ENCODE measurements at places on chromosomes 7 and 10.

DNA sequence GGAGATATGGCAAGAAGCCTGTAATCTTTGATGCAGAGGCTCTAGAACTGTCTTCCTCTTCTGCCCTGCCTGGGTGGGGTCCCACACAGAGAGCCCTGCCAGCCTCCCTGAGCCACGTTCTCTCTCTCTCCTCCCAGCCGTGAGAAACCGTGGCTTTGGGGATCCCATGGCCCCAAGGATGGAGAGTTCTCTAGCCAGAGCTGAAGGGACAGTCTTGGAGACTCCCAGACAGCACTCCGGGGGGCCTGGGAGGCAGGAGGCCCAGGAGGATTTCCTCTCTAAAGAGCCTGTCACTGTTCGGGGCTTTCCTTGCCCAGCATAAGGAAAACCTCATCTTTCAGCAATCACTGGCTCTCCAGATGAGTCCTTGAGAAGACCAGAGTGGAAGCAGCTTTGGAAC lies 227.1 kb downstream of the ARHGAP12 start:
- DNase-seq: no peak

- DNase-seq: no peak
These were observed 1.1 kb upstream of the EIF4H start for GRCh38 chr7:74173074-74173473.

DNA sequence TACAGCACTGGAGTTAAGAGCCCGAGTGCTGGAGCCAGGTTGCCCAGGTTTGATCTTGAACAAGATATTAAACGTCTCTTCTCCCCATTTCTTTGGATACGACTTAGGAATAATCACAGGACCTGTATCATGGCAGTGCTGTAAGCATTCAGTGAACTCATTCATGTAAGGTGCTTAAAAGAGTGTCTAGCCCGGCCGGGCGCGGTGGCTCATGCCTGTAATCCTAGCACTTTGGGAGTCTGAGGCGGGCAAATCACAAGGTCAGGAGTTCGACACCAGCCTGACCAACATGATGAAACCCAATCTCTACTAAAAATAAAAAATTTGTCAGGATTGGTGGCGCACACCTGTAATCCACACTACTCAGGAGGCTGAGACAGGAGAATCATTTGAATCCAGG lies 40.8 kb downstream of the CHST15 start:
- DNase-seq: no peak

- no peak for DNase-seq
These were observed 181.4 kb upstream of the ETV1 start for GRCh38 chr7:14170872-14171271.

DNA sequence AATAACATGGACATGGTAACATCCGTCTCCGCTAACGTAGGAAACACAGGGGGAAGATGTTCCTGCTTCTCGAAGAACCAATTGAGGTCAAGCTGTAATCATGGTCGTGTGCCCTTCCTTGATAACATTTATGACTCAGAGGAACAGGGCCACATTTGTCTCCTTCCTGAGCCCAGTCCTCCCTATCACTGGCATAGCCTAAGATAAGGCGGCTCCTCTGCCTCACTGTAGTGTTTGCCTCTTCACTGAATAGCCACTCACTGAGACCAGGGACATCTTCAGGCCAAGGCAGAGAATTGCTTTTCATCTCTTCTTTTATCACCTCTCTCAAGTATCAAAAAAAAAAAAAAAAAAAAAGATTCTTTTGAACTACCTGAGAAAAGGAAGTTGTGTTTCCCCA lies 5.4 kb upstream of the GRM8 start:
- no peak for DNase-seq

GRCh38 chr7:81783818-81784217 lies 14.0 kb upstream of the HGF start:
- no peak for DNase-seq

DNA sequence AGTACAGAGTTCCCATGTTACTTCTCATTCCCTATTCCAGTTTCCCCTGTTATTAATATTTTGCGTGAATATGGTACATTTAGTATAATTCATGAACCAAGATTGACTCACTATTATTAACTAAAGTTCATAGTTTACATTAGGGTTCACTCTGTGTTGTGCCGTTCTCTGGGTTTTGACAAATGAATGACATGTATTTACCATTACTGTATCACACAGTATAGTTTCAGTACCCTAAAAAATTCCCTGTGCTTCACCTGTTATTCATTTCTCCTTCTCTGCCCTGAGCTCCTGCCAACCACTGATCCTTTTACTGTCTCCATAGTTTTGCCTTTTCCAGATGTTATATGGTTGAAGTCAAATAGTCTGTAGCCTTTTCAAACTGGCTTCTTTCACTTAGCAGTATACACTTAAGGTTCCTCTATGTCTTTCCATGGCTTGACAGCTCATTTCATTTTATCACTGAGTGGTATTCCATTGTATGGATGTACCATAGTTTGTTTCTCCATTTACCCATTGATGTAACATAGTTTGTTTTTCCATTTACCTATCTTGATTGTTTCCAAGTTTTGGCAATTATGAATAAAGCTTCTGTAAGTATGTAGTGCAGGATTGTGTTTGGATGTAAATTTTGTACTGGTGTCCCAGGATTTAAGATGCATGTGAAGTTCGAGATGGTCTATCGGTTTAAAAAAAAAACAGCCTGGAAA lies 58.8 kb downstream of the CDK14 start:
- no peak for DNase-seq

DNA sequence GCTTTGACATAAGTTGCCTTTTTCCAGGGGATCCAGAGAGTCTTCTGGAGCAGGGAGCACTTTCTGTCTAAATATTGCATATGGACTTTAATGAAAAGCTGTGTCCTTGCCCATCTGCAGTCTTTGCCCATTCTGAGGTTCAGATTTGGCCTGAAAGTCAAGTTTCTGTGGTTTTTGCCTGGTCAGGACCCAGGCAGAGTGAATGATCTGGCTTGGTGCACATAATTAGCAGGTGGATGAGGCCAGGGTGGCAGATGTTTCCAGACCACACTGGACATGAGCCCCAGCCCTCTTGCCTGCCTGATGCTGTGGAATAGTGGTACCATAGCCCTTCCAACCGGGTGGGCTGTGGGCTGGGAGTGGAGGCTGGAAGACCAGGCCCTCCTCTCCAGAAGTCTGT lies 11.0 kb downstream of the HECW1 start:
- DNase-seq: no peak

- no peak for DNase-seq
These were observed 1.5 kb upstream of the NRP1 start for GRCh38 chr10:33335801-33336581.

- no peak for DNase-seq
These were observed 180.3 kb upstream of the HDAC9 start for GRCh38 chr7:18315241-18315640.

GRCh38 chr10:78045856-78046255 lies 12.2 kb downstream of the RPS24 start:
- no peak for DNase-seq

DNA sequence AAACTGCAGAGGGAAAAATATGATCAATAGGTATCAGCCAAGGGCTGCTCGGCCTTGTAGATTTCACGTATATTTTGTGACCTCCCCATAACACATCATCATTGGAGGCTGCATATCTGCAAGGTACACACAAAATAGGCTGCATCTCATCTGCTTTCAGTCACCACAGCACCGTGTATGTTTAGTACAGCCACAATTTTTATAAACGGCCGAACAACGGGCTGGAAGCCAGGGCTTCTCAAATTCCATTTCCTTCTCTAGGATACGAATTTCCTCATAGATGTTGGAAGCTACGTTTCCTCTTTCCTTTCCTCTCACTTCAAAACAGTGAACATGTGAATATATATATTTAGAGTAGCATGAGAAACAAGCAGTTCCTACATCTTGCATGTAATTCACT lies 20.2 kb upstream of the FOXK1 start:
- DNase-seq: no peak

- DNase-seq: no peak
These were observed 667.9 kb downstream of the AUTS2 start for GRCh38 chr7:70266186-70266585.

DNA sequence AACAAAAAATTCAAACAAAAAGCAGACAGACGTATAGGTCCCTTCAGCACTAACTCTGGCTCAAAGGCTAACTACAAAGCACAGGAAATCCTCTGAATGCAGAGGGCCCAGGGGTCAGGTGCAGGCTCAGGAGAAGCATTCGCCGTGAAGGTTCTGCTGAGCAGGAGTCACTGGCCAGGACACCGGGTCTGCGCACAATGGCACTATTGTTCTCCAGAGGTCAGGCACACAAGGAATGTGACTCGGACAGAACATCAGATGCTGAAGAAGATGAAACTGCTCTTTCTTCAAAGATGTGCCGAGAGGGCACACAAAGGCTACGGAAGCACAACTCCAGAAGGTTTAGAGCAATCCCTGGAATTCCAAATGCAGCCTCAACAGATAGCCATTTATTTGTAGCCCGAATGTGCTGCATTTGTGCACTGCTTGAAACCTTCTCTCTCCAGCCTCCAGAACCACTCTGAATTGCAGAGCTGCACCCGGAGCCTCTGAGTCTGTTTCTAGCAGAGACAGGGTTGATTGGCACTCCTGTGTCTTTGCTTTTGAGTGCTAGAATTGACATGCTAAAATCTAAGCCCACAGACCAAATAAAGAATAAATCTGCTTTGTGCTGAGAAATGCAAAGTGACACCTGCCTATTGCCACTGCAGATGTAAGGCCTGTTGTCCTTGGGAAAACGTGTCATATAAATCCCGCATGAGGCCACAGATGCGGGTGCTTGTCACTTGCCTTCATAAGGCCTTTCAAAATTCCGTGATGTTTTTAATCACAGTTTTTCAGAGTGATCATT lies 85.4 kb upstream of the AFAP1L2 start:
- DNase-seq: no peak

DNA sequence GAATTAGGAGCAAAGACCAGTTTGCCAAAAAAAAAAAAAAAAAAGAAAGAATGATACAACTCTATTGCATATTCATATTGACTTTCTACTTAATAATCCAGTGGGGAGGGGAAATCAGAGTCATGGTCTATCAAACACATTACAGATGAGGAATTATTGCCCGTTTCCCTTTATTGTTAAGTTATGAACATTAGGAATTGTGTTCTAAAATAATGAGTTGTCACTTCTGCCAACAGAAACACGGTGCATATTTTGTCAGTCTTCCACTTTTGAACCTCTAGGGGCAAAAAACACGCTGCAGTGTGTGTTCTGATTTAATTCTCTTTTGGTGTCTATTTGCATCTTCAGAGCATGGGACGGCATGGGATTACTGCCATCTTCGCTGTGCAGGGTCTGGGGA lies 115.7 kb upstream of the RHOBTB1 start:
- DNase-seq: no peak

- DNase-seq: no peak
These were observed 264.6 kb upstream of the BMPER start for GRCh38 chr7:33640741-33641140.

DNA sequence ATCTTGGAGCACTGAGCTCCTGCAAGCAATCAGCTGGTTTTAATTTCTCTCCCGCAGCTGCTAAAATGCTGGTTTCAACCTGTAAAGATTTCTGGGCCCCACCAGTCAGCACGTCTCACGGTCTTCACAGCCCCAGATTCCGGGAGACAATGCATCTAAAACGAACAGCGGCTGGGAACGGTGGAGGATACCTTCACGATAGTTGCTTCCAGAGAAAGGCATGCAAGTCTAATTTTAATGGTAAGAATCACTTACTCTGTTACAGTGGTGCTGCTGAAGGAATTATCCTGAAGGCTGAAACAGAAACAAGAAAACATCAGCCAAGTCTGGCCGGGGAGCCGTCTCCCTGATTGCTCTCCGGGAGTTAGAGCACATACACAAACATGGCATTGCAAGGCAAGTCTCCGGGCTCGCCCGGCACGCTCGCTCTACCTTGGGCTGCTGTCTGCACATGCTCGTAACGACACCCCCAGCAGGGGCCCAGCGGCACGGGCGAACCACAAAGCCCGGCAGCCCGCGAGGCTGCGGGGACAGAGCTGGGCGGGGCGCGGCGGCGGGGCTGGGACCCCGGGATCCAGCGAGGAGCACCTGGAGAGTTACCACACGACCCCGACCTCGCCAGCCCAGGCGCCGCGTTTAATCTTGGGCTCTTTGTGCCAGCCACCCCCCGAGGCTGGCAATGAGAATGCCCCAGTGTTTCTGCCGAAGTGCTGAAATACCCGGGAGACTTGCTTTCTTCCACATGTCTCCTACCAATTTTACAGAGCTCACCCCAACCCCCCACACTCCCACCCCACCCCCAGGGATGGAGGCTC lies at the start of gene FAM13C:
Gene FAM13C, minus strand, starts transcription at position 406 of the 815 bp plus-strand sequence. Its CDS starts 89 bp downstream, at position 317.
- no peak for DNase-seq

DNA sequence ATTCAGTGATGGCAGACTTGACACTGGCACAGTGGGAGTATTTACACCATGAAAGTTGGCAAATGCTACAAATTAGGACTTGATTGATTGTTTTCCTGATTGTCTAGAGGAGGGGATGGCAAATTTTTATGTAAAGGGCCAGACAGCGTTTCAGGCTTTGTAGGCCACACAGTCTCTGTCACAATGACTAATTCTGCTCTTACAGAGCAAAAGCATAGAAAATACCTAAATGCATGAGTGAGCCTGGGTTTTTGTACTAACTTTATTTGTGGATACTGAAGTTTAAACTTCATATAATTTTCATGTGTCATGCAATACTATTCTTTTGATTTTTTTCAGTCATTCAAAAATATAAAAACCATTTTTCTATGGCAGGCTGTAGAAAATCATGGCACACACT lies 9.0 kb upstream of the ARMS2 start:
- no peak for DNase-seq

DNA sequence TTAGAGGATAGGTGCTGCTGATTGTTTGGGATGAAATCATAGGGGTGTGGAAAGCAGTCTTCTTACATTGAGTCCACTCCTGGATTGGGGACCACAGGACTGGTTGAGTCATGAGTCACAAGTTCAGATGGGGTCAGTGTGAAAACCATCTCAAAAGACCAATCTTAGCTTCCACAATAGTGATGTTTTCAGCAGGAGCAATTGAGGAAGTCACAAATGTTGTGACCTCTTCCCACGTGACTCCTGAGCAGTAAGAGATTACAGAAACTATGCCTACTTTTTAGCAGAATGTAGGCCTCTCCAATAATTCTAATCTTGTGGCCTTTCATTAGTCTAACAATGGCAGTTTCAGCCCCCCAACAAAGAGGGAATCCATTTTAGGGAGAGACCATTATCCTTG lies 256.9 kb upstream of the CDC14C start:
- DNase-seq: no peak

DNA sequence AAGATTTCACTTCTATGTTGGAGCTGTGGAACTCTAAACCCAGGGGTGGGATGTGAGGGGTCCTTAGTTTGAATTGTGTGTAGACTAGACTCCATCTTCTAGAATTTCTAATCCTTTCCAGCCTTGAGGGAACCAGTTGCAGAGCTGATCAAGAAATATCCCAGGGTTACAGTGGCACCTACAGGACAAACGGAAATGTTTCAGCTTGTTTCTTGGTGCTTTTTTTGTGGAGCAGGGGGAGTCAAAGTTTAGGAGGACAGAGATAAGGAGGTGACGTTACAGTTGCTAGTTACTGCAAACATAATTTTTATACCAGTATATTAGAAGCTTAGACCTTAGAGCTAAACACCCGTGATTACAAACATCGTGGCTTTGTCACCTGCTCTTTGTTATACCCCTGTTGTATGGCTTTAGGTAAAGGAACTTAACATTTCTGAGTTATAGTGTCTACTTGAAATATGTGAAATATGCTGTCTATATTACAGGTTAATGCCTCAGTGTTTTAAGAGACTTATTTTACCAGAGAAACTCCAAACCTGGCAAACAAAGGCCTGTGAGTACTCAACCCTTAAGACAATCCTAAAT lies 84.5 kb upstream of the DYNC1I1 start:
- no peak for DNase-seq

- no peak for DNase-seq
These were observed 313.3 kb downstream of the TYW1 start for GRCh38 chr7:67309764-67310549.

Measured in stimulated activated CD8-positive, alpha-beta memory T cell treated with anti-CD3 and anti-CD28 coated beads, Interleukin-15, amount 100 ng/mL, for 24 hours (primary cell).